Foreskin keratinocyte (primary cell): ENCODE measurements at places on chromosomes 3 and 15. TPM values are rescaled to one million over a fixed set of nuclear protein-coding genes. Genes with fewer than 3 reads are reported as not detected.
A peak's percentile ranks its signal among the peaks of the same experiment; 100 is the strongest.

GRCh38 chr3:125582707-125583106 lies 12.6 kb downstream of the OSBPL11 start:
- no peak for DNase-seq

GRCh38 chr3:132657869-132658747 lies 1.5 kb downstream of the ACAD11 start:
- DNase-seq = no peak

DNA sequence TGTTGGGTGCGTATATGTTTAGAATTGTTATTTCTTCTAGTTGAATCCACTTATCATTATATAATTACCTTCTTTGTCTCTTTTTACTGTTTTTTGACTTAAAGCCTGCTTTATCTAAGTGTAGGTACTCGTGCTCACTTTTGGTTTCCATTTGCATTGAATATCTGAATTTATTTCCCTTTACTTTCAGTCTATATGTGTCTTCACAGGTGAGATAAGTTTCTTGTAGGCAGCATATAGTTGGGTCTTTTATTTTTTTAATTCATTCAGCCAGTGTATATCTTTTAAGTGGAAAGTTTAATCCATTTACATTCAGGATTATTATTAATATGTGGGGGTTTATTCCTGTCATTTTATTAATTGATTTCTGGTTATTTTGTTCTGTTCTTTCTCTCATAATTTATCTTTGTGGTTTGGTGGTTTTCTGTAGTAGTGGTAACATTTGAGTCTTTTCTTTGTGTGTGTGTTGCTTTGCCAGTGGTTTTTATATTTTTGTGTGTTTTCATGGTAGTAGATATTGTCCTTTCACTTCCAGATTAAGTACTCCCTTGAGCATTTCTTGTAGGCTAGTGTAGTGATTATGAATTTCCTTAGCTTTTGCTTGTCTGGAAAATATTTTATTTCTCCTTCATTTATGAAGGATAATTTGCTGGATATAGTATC lies 27.3 kb downstream of the STT3B start:
- DNase-seq = no peak

GRCh38 chr3:156518726-156519125 lies 36.2 kb downstream of the SSR3 start:
- DNase-seq = no peak

DNA sequence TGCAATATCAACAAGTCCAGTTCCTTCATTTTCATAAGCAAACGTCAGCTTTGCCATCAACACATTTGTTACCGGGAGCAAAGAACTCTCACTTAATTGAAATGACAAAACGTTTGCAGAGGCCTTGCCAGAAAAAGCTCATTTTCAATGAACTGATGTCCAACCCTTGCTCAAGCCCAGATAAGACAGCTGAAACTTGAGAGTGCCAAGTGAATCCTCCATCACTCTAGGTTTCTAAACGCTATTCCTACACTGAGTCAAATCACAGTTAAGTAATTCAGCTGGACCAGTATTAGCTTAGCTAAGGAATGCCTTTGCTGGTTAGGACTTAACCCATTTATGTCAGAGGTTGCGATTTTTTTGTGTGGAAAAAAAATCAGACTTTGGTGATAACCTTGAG lies 11.5 kb downstream of the CHSY1 start:
- DNase-seq = no peak

DNA sequence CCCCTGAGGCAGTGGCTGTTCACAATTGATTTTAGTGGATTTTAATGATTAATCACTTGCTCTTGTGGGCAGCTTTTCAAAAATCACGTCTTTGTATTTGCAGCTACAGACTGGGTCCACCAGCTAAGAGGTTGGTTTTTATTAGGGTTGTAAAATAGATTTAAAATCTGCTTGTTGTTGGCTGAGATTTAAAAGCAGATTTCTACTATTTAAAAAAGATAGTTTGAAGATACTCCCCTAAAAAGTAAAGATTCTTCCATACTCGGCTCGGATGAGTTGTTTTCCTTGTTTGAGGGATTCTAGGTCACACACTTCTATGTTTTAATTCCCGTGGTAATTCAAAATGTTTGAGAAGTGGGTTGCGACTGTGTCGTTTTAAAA lies 1.7 kb downstream of the KLHL24 start:
- DNase-seq = no peak

- DNase-seq = no peak
Measured at GRCh38 chr15:82625136-82625535, 22.0 kb downstream of the CPEB1 start.

GRCh38 chr3:156685198-156685597 lies 10.8 kb downstream of the TIPARP start:
- no peak for DNase-seq

DNA sequence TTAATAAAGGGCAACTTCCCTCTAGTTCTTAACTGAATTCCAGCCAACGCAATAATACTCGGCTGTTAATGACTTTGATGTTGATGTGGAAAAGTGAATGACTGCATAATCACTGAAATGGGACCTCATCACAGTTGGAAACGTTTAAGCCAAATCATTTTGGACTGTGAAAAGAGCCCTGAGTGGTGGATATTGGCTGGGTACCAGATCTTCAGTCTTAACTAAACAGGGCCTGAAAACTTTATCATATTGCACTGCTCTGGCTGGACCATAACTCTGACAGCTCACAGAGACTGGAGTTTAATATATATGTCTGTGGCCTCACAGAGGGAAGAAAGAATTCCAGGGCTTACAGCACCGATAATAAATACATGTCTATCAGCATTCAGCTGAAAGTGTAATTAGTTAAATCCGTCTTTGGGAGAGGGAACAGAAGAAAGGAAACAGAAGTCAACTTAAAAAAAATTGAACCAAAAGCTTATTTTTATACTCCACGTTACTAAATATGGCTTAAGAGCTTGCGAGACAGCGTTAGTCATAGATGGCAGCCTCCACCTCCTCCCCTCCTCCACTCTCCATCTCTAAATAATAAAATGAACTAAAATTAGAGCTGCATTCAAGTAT lies 222.3 kb upstream of the CDIN1 start:
- DNase-seq = peak; percentile 11

- no peak for DNase-seq
Measured at GRCh38 chr15:31265871-31266711, 60.5 kb upstream of the KLF13 start.

DNA sequence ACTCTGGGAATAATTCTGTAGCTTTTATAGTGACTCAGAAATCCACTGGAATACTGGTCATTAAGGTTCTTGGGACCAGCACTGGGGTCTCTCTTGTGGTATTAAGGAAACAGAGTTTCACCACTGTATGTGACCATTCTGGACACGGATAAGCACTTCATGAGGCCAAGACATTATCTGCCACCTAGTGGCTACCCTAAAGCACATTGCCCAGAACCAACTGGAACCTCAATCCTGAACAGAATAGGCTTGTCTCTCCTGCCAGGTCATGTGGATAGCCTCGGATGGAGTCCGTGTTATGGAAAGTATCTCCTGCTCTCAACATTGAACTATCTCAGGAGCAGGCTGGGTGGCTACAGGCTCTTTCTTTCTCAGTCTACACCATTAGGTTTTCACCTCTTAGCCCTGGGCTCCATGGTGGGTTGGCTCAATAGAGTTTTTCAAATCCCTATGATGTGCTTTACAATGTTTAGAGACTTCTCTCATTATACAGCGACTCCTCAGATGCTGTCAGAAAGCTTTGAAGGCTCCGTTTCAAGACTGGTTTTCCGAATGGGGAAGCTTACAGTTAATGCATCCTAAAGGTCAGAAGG lies 167.6 kb upstream of the ST8SIA2 start:
- no peak for DNase-seq

DNA sequence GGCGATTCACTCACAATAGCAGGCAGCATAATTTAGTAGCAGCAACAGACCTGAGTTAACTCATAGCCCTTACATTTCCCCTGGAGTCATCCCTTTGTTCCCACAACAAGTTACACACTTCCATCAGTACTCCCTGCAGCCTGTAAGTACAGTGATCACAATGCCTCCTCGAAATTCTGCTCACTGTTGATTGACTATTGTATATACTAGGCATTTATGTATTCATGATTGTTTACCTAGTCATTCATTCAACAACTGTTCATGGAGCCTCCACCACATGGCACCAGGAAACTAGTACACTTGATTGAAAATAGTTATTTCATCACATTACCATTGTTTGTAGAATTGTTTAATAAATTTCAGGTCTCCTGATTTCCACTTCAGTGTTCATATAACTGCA lies 71.4 kb upstream of the P3H2 start:
- DNase-seq = no peak

B3GALNT1 gene
- total RNA-seq = 8.6 and 9.0 TPM in 2 replicates

CADPS gene
- 0.11 and 0.41 TPM in 2 replicates for total RNA-seq

CCR2 gene
- not detected in 2 replicates for total RNA-seq

OR5H1 gene
- total RNA-seq = not detected in 2 replicates

CCDC12 gene
- total RNA-seq = 35.6 and 42.5 TPM in 2 replicates

GOLGA6L1 gene
- not detected in 2 replicates for total RNA-seq

AADACL2 gene
- not detected in 2 replicates for total RNA-seq

SAMD7 gene
- not detected in 2 replicates for total RNA-seq

MEIS2 gene
- total RNA-seq = 12.6 and 14.9 TPM in 2 replicates
